ENCODE measurements at places on chromosomes 6 and 20.

GRCh38 chr20:49583669-49584417 lies 15.9 kb upstream of the PTGIS start:
- no peak for DNase-seq

GRCh38 chr6:159894991-159895390 lies 4.2 kb downstream of the MAS1 start:
- no peak for DNase-seq

GRCh38 chr6:3355358-3356055 lies 96.8 kb downstream of the PSMG4 start:
- DNase-seq = peak; percentile 24

DNA sequence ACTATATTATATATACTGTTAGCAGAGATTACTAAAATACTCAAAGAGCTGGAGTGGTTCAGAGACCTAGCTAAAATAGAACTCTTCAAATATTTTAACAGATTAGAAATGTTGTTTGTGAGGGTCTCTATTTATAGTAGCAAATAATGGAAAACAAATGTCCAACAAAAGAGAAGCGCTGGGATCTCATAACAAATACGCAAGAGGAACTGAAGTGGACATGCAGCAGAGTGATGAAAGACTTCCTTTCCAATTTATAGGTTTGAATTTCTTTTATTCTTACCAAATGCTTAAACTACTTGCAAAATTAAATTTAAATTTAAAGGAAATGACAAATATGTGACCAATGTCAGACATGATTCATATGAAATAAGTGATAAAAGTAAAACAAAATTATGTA lies 49.9 kb downstream of the PIGU start:
- no peak for DNase-seq

- DNase-seq = no peak
Measured at GRCh38 chr6:73476723-73477122, 15.2 kb downstream of the MTO1 start.

- no peak for DNase-seq
Measured at GRCh38 chr20:54123587-54124180, 50.1 kb downstream of the CYP24A1 start.

DNA sequence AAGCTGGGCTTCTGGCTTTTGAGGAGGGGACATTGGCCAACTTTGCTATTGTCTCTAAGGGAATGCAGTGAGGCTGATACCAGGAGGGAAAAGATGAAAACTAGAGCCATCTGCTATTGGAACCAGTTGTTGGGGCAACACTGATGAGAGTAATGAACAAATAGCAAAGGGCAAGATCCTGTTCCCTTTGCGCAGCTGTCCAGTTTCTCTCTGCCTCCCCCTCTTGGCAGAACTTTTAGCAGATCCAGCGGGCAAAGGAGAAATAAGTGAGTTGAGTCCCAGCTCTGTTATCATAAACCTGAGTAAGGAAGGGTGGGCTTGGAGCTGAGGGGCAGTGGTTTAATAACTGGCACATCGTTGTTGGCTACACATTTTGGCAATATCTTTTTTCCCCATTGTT lies 126.8 kb downstream of the AKAP7 start:
- DNase-seq = no peak

DNA sequence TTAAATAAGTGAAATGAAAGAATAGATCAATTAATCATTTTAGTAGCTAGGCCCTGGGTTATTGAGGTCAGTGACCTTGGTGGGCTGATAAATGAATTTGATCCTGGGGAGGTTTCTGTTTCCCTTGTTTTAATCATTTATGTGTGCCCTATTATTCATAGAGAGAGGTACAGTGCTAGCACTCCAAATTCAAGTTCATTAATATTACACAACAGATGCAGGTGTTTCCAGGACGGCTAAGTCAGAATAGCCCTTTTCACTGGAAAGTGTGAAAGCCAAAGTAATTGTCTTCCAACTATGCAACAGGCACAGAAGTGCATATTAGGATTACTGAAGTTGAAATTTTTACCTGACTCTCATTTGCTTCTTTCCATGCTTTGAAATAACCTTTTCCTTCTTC lies 61.7 kb upstream of the SGK1 start:
- DNase-seq = no peak

All from CD4-positive, CD25-positive, alpha-beta regulatory T cell (primary cell).